ENCODE measurements at places on chromosomes 1 and 21.
A peak's percentile ranks its signal among the peaks of the same experiment; 100 is the strongest.

DNA sequence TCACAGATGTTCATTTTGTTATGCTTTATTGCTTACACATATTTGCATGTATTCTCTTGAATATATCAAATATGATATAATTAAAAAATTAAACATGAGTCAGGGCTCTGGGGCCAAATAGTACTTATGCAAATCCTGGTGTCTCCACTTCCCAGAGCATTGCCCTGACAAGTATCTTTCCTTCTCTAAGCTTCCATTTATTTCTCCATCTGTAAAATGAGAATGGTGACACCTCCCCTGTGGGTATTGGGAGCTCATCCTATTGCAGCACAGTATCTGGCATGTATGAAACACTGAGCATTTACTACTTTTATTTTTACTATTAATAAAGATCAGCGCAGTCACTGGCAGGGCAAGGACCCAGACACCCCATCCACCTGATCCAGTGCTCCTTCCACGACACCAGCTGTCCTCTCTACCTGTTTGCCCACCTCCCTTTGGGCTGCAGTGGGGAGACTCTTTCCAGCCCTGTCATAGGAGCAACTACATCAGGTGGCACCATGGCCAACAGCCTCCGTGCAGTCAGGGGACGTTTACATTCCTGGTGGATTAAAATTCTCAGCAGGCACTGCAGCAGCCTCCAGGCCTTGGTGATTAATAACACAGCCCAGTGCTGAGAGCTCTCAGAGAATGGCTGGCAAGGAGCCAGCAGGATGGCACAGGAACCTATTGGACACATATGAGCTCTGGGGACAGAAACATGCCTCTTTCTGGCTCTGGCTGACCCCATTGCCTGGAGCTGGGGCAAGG is 113.0 kb downstream of the DMRTB1 start:
- no peak for DNase-seq

GRCh38 chr1:15848143-15848928 is 829 bp downstream of the SPEN start:
- DNase-seq, result peak; percentile 48

DNA sequence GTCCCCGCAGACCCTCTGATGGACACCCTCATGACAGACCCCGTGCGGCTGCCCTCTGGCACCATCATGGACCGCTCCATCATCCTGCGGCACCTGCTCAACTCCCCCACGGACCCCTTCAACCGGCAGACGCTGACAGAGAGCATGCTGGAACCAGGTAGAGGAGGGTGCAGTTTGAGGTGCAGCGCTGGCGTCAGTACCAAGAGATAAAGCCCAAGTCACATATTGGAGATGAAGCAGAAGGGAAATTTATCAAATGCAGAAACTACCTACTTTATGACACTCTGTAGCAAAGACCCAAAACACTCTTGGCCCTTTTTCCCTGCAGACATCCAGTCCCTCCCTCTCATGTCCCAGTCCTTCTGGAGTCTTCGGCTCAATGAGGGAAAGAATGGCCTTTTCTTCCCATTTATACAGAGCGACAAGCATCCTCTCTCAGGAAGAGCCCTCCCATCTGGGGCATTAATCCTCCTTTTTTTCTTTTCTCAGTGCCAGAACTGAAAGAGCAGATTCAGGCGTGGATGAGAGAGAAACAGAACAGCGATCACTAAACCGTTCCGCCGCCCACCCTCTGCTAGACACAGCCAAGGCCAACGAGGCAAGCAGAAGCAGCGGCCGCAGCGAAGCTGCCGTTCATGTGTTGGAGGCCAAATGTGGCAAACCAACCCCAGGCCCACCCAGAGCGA is 30.8 kb upstream of the KIF1B start:
- no peak for DNase-seq

GRCh38 chr1:248791010-248791409 is 34.7 kb downstream of the SH3BP5L start:
- no peak for DNase-seq

- no peak for DNase-seq
Observed at GRCh38 chr1:94614996-94615395, 73.4 kb upstream of the F3 start.

- no peak for DNase-seq
Observed at GRCh38 chr1:200899015-200899386, 4.3 kb downstream of the INAVA start.

DNA sequence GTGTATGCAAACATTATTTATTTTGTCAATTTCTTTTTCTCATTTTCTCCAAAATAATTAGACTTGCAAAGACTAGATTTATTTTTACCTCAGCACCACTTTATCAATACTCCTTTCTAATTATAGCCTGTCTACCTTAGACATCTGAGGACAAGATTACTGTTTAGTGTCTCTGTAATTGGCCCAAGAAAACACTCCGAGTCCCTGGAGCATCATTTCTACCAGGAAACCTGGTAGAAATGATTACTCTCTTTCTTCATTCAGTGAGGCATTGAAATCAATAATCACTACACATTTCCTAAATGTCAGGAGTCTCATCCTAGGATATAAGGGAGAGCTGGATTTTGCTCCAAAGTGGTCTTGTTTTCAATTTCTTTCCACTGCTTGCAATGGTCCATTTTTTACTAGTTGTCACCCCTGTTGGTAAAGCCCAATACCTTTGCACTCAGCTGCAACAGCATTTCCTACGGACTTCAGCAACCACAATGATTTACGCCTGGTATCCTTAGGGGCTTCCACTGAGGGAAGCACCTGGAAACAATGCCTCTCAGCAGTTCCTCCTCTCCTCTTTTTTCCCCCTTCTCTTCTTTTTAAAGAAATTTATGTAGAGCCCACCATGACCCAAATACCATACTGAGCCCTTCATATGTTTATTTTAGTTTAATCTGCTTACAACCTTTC is 64.6 kb downstream of the GRIK1 start:
- DNase-seq, result no peak
